GOT3 (cell line): ENCODE measurements at places on chromosomes 2 and 18.

DNA sequence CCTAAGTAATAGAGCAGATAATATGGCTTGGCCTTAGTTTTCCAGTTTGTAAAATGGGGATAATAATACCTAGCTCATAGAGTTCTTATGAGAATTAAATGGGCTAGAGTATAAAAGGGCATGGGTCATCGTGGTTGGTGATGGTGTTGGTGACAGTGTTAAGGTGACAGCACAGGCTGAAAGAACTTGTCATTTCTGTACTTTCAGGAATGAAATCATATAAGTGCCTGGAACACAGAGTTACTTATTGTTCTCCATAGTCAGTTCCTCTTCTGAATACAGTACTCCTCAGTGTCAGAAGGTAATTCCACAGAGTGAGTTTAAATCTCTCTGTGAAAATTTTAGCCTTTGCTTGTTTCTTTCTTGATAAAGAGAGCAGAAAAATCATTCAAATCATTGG is 42.4 kb downstream of the KIF5C start:
- no peak for DNase-seq

DNA sequence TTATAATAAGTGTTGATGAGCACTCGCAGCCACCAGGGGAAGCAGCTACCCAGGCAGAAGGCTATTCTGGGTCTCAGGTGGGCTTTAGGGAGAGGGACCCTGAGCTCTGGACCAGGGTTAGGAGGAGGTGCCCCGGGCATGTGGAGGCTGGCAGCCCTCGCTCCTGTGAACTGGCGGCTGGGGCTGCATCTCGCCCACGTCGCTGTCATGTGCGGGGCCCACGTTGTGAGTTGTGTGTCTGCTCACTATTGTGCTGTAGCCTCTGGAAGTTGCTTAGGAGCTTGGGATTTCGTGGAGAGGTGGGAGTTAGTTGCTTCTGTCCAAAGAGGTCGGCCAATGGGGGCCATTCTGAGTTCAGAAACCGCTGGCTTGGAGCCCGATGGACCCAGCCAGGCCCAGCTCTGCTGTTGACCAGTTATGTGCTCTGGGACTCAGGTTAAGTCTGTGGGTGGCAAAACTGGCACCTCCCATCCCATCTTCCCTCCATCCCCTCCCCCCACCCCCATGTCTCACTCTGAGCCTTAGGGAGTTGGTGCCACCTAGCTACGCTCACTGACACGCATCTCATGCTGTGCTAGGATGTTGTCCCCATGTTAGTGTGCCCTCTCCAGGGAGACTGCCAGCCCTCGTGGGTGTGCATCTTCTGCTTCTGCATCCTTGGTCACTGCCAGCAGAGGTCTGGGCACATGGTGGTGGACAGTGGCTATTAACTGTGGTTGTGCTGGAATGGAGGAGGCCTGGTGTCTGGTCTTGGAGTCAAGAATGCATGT is 18.5 kb downstream of the RRM2 start:
- DNase-seq: no peak

DNA sequence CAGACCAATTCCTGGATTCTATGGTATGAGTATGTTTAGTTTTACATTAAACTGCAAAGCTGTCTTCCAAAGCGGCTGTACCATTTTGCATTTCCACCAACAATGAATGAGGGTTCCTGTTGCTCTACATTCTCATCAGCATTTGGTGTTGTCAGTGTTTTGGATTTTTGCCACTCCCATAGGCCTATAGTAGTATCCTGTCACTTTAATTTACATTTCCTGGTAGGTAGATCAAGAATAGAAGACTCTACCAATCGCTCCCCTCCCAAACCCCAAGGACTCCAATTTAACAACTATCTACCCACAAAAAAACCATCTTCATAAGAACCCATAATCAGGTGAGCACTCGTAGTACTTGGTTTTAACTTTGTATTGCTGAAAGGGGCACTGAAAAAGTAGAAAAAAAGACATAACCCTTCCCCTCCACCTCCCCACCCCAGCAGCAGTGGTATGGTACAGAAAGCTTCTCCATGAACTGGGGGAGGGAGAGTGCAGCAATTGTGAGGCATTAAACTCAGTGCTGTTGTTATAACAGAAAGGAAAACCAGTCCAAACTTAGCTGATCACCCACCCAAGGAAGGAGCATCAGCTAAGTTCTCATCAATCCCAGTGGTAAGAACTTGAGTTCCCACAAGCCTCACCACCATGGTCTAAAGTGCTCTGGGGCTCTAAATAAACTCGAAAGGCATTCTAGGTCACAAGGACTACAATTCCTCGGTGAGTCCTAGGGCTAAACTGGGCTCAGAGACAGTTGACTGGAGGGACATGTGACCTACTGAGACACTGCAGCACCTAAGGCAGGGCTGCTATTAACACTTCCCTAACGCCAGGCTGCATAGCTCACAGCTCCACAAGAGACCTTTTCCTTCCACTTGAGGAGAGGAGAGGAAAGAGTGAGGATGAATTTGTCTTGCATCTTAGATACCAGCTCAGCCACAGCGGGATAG is 35.5 kb upstream of the CYTIP start:
- DNase-seq: no peak

DNA sequence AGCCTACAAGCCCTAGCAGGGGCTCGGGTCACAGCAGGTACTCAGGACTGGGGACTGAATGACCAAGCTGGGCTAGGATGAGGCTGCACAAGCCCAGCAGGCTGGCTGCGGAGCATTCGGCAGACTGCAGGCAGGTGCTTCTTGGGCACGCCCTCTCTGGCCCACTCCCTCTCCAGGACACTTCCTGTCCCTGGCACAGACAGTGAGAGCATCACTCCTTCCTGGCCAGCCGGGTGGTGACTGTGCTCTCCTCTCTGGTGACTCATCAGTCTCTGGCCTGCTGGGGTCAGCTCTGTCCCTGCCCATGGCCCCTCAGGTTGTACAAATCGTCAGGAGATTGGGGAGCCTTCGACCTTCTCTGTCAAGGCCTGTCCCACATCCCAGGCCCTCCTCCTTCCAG is 22.5 kb downstream of the C1QL2 start:
- DNase-seq: no peak

- DNase-seq: no peak
Observed at GRCh38 chr2:204583773-204584172, 38.5 kb downstream of the PARD3B start.

GRCh38 chr2:171894612-171894947 is 536 bp upstream of the SLC25A12 start:
- no peak for DNase-seq

DNA sequence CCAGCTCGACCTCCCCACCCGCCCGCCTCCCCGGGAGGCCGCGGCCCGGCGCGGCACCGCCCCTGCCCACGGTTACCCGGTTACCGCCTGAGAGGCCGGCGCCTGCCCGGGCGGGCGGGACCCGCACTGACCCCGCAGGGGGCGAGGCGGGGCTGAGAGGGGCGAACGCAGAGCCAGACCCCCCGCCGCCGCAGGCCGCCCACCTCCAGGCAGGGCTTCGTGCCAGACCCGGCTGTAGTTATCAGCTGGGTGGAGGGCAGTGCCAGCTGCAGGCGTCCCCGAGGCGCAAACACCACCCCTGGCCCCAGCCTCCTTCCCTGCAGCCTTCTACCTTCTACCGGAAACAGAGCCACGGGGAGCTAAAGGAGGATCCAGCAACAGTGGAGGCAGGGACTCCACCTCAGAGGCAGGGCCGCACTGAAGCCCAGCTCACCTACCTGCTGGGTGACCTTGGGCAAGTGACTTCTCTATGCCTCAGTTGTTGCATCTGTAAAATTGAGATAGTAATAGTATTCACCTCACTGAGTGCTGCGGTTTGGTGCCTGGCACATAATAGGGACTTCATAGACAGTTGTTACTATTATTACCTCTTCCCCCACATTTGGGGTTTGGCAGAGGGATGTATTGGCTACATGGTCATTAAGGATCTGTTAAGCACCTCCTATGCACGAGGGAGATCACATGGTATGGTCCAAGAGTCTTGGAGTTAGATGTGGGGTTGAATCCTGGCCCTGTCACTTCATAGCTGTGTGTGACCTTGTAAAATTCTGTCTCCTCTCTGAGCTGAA is 231.6 kb upstream of the SMAD2 start:
- no peak for DNase-seq

- DNase-seq: no peak
Observed at GRCh38 chr2:240247868-240248720, 107.6 kb upstream of the OTOS start.

GRCh38 chr2:52391621-52392020 is 1359.7 kb upstream of the NRXN1 start:
- DNase-seq: no peak

GRCh38 chr2:159891917-159892730 is 94.1 kb upstream of the CD302 start:
- DNase-seq: no peak

- no peak for DNase-seq
Observed at GRCh38 chr2:227774895-227775842, 29.5 kb downstream of the SCYGR8 start.

DNA sequence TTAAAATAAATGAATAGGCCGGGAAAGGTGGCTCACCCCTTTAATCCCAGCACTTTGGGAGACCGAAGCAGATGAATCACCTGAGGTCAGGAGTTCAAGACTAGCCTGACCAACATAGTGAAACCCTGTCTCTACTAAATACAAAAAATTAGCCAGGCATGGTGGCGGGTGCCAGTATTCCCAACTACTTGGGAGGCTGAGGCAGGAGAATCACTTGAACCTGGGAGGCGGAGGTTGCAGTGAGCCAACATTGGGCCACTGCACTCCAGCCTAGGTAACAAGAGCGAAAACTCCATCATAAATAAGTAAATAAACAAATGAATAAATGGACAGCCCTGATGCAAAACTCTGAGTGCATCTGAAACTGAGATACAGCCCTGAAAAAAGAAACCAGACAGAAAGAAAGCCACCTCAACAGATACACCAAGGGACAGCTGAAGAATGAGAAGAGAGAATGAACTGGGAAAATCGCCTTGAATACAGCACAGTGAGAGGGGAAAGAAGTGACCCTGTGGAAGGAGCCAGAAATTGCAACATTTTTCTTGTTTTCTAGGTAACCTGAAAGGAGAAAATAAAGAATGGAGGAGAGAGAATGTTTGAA is 64.4 kb downstream of the TRABD2A start:
- DNase-seq: no peak

GRCh38 chr2:205984381-205984780 is 101.6 kb downstream of the INO80D start:
- DNase-seq: no peak

GRCh38 chr2:235768606-235769005 is 274.8 kb downstream of the AGAP1 start:
- DNase-seq: no peak

DNA sequence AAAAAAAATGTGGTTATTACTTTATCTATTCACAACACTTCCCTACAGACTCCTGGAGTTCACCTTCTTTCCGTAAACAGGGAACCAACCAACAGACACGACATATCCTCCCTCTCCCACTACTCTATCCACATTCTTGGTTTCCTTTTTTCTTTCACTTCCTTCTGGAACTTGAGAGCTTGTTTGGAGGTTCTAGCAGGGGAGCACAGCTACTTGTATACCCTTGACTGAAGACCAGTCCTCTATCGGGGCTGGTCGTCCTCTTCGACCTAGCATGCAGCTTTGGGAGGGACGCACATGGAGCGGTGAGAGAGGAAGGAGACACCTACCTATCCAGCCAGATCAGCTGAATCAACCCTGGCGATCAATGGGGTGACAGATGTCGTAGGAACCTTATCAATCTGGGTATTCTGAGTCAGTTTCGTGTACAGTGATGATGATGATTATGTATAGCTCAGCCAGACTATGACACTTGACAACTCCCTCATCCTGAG is 43.5 kb upstream of the MSH2 start:
- DNase-seq: no peak

- DNase-seq: no peak
Observed at GRCh38 chr2:118709786-118710185, 137.7 kb downstream of the EN1 start.

DNA sequence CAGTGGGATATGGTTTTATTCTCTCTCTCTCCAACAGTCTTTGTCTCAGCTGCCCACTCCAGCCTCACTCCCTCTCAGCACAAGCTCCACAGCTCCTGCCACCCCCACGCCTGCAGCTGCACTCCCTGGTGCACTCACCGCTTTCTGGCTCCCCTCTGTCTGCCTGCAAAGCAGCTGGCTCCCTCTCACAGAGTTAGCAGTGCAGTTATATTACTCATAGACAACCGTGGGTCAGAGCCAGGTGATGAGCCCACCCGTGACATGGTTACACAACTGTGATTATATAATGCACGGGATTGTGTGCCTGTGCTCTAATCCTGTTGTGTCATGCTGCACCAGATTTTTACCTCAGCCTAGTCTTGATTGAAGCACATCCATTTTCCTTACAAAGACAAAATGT is 276.9 kb upstream of the CHAC2 start:
- DNase-seq: no peak

GRCh38 chr2:18299423-18300212 is 260.8 kb downstream of the RDH14 start:
- no peak for DNase-seq

- DNase-seq: no peak
Observed at GRCh38 chr2:205212357-205212756, 469.9 kb upstream of the NRP2 start.

DNA sequence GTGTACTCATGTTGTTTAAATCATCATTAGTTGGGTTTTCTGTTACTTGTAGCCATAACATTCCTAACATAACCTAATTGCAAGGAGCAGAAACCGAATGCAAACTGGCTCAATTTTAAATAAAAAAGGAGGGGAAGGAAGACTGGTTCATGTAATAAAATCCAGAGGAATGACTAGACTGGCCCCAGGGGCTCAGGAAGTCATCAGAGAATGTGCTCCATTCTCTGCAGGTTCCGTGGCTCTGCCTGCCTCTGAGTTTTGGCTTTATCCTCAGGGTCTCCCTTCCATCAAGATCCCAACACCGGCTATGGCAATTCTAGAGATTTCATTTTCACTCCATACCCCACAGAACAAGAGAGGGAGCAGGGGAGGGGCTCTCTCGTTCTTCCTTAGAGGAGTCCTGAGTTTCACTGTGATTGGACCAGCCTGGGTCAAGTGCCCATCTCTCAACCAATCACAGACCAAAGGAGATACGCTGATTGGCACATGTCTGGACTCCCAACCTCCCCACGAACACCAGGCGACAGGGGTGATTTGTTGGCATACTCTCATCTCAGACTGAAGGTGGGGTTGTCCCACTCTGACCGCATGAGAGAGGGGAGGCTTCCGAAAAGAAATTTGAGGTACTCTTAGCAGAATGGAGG is 64.8 kb downstream of the NPPC start:
- DNase-seq: no peak

GRCh38 chr2:119225926-119226325 is 2.3 kb downstream of the STEAP3 start:
- no peak for DNase-seq

GRCh38 chr2:107001062-107001461 is 115.1 kb upstream of the ST6GAL2 start:
- DNase-seq: no peak

GRCh38 chr2:10428924-10429323 is 19.2 kb downstream of the ODC1 start:
- no peak for DNase-seq

- DNase-seq: no peak
Observed at GRCh38 chr2:34371711-34372110, 772.6 kb upstream of the FAM98A start.

GRCh38 chr18:77079954-77080682 is 52.5 kb downstream of the MBP start:
- DNase-seq: no peak
